ENCODE measurements at places on chromosomes 6 and 20. TPM values are rescaled to one million over a fixed set of nuclear protein-coding genes. Genes with fewer than 3 reads are reported as not detected.

The TGM3 gene
- not detected for total RNA-seq

The CEP85L gene
- total RNA-seq = 30.4 TPM

The SLC26A8 gene
- not detected for total RNA-seq

The TAF4 gene
- 21.2 TPM for total RNA-seq

The CLIC5 gene
- 6.5 TPM for total RNA-seq

The EPHA7 gene
- total RNA-seq = not detected

The ZBTB12 gene
- 3.3 TPM for total RNA-seq
